Breast epithelium (tissue), 4 donors: ENCODE measurements at places on chromosomes 5 and 9.

DNA sequence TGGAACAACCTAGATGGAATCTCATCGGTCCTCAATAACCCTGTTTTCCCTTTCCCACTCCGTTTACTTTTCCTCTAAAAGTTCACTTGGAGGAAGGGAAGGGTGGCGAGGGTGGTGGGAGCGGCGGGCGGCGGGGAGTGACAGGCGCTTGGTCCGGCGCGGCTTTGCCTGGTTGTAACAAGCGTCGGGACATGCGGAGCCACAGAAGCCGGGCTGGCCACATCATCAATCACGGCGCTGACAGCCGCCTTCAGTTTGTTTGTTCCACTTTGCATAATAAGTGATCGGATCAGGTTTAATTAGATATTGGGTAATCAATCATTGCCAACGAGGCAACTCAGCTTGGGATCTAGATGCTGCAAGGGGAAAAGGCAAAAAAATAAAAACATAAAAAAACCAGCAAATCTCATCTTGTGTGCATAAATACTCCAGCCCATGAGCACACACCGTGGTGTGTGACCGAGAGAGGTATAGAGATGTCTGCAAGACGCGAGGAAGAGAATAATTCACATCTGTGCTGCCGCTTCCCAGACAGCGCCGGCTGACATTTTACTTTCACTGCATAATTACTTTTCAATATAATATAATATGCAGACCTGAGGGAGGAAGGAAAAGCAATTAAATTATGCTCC, 396.2 kb upstream of the IRX4 start:
- DNase-seq, result no peak

GRCh38 chr5:59586841-59587240, 306.7 kb downstream of the PDE4D start:
- DNase-seq, result no peak

DNA sequence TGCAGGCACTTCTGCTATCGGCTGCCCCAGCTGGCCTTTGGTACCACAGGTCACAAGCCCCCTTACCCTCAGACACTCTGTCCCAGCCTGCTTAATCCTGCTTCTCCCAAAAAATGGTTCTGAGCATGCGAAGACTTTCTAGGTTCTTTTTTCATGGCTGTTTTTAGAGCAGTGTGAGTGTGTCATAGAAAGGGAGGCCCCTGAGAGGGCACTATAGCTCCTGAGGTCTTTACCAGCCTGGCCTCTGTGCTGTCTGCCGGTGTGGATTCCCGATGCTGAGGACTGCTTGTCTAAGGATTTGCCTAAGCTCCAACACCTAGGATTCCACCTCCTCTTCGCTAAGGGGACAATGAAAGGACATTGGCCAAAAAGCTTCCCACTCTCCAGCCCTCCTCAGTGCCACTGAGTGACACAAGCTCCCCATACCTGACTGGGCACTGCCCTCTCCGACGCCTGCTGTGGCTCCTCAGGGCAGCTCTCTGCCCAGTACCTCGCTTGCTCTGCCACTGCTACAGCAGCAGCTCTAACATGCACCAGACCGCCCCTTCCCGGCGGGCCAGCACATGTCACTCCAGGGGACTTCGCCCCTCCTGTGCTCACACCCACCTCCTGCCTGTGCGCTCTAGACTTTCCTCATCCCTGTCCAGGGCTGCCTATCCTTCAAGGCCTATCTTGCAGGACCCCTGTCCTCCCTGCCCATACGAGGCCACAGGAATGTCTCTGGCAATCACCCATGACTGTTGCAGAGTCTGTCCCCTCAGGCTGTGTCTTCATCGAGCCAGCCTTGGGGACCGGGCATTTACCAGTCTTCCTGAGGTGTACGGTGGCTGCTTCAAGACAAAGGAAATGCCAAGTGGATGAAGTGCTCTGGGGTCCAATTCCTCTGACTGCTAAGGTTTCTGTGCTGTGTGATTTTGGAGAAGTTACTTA, 21.0 kb downstream of the MACROH2A1 start:
- DNase-seq, result no peak

- no peak for DNase-seq
Observed at GRCh38 chr9:21685502-21685901, 116.9 kb upstream of the MTAP start.

DNA sequence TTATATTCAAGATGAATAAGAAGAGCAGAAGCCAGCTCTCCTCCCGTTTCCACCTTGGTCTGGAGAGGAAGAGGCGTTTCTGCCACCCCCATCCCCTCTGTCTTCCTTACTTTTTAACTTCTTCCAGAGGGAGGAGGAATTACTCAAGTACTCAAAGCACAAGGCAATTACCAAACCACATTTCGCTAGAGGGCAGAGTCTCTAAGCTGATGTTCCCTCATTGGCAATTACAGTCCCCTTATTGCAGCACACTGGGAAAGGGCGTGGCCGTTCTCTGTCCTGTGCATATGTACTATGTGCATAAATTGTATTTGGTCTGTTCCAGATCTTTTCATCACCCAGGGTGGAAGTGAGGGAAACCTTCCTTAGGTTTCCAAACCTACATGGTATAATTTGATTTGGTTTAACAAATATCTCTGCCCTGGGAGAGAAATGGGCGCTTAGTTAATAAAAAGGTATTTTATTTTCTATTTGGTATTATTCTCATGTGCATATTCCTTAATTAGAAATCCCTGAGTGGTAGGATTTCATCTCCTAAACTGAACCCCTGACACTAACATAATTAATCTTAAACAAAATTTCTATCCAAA, 29.8 kb upstream of the ALDOB start:
- DNase-seq, result no peak

DNA sequence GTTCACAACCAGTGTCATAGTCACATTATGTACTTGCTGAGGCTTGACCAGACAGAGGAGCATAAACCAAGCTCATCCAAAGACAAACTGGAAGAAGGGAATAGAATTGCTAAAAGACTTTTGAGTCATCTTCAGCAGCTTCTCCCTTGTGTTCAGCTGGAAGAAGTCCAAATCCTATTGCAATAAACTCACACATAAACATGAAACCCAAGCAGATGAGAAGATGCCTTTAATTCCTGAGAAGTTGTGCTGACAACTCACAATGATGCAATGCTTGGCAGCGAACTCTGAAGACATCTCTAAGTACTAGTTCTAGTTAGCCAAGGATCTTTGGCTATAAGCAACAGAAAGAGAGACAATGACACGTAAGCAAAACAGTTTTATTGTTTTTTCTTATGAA, 642.1 kb downstream of the KCTD16 start:
- DNase-seq, result no peak

DNA sequence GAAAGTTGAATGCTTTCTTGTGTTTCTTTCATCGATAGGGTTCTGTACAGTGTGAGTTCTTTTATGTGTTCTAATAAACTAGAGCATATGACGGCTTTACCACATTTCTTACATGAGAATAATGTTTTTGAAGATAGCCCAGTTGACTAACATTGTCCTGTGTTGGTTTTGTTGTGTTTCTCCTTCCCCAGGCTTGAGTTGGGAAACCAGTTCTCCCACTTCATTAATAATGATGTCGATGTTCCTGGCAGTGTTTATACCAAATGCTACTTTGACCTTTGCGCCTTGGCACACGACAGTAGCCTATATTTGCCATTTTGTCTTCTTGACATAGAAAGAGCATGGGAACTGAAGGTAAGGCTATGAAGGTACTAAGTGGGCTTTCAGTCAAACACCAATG, 14.4 kb upstream of the ZNF782 start:
- DNase-seq, result no peak

- DNase-seq, result no peak
Observed at GRCh38 chr5:79955941-79956670, 35.0 kb downstream of the MTX3 start.

DNA sequence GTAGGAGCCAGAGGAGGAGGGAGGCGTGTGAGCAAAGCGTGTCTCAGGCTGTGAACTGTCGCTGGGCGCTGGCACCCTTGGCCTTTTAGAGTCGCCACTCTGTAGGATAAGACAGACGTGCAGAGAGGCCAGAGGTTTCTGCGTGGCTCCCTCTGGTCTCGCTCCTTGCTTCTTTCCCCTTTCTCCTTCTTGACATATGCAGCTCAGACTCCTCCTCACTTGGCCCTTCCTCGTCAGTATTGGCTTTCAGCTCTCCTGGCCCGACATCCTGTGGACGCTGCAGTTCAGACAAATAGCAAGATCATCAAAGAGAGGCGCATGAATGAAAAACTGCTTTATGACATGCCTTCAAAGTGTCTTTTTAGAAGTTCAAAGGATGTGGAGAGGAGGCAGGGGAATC, 116.8 kb upstream of the SPRY4 start:
- DNase-seq, result no peak

GRCh38 chr5:33848554-33848953, 43.2 kb downstream of the ADAMTS12 start:
- DNase-seq, result no peak

DNA sequence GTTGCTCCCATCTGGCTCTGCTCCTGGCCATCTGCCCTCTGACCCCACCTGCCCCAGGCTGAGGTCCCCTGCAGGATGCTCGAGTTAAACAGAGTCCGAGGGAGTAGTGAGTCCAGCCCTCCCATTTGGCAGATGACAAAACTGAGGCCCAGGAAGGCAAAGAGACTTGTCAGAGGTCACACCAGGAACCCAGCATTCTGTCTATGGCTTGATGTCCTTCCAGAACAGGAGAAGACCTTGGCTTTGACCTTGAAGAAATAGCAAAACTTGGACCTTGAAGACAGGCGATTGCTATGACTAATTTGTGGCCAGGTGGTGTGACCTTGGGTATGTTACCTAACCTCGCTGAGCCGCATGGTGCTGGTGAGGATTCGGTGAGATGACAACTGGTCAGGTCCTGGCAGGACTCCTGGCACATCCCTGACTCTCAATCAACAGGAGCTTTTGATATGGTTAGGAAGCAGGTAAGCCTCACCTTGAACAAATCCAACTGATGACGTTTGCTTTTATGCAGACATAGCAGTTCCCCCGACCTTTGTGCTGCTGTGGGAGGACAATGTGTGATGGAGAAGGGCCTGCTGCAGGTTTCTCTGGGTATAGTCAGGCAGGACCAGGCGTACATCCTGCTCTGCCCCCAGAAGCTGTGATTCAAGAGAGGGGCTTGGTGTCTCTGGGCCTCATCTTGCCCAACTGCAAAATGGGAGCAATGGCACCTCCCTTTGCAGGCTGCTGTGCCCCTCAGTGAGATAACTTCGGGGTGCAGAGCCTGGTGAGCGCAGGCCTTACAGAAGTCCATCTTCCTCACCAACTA, 198.7 kb downstream of the C9orf50 start:
- DNase-seq, result no peak
